CD4-positive, alpha-beta memory T cell (primary cell): ENCODE measurements at places on chromosomes 2 and 18. TPM values are rescaled to one million over a fixed set of nuclear protein-coding genes. Genes with fewer than 3 reads are reported as not detected.

LIMS4 gene
- total RNA-seq: 3.7 TPM

SP9 gene
- total RNA-seq: not detected

TUBA3E gene
- not detected for total RNA-seq

AMER3 gene
- not detected for total RNA-seq

MYL1 gene
- not detected for total RNA-seq

TNP1 gene
- total RNA-seq: not detected
